ENCODE measurements at places on chromosomes 1 and 21.
A peak's percentile ranks its signal among the peaks of the same experiment; 100 is the strongest.

GRCh38 chr21:37845535-37845934 lies 70.7 kb downstream of the KCNJ6 start:
- no peak for DNase-seq

DNA sequence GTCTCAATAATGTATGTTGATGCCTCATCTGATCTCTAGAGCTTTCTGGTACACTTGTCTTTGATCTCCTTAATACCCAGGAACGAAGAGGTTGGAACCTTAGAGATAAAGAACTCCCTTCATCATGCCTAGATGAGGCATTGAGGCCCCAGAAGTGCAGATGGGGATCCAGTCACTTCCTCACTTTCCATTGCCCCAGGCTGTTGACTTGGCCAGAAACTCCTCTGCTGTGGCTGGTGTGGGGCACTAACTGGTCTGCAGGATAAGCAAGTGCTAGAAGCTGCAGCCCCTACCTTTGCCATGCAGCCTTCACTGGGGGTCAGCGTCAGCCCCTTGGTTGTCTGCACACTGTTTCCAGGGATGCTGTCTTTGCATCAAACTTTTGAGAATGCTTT lies 49.9 kb downstream of the STUM start:
- peak; percentile 31 for DNase-seq

DNA sequence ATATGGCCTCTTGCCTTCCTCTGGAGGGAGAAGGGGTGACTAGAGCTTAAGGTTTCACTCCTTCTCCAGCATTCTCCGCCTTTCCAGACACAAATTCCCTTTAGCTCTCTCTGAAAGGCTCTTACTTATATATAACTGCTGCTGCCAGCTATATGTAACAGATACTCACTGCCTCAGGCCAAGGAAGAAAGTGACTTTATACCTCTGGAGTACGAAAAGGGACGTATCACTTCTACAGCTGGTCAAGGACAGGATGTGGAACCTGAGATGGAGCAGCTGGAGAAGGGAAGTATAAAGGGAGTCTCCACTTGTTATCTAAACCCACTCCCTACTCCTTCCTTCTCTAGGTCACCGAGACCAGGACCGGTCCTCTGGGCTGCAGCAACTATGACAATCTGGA lies 102.4 kb downstream of the BRINP2 start:
- no peak for DNase-seq

DNA sequence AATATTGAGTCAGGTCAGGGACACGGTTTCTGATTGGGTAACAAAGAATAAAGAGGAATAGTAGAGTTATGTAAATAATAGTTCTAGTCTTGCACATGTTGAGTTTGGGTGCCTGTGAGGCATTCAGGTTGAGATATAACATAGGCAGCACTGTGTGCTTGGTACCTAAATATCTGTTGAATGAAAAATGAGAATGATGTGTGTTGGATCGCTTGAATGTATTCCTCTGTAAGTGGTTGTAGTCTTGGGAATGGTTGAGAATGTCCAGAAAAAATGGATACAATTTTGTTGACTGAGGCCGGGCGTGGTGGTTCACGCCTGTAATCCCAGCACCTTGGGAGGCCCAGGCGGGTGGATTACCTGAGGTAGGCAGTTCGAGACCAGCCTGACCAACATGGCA lies 116.3 kb upstream of the HNRNPU start:
- DNase-seq = no peak

GRCh38 chr1:215132156-215132555 lies 49.6 kb downstream of the KCNK2 start:
- DNase-seq = peak; percentile 7

DNA sequence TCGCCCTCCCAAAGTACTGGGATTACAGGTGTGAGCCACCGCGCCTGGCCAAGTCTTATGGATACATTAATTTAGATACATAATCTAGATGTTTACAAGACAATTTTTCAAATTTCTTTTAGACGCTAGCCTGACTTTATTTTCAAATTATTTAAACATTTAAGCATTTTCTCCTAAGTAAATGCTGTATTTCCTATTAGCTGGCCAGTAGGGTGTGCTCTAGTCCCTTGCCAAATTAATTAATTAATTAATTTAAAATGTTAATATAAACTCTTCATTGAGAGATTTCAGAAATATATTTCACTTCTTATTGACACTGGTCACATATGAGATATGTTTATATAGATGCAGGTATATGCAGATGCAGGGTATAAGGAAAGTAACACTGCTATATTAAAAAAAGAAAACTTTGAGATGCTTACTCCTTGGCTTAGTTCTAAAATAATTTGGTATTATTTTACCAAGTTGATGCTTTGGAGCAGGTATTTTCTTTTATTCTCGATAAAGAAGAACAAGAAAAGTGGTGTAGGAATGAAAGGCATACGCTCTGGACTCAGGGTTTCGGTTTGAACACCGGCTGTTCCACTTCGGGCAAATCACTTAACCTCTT lies 5.2 kb upstream of the ERRFI1 start:
- peak; percentile 70 for DNase-seq

DNA sequence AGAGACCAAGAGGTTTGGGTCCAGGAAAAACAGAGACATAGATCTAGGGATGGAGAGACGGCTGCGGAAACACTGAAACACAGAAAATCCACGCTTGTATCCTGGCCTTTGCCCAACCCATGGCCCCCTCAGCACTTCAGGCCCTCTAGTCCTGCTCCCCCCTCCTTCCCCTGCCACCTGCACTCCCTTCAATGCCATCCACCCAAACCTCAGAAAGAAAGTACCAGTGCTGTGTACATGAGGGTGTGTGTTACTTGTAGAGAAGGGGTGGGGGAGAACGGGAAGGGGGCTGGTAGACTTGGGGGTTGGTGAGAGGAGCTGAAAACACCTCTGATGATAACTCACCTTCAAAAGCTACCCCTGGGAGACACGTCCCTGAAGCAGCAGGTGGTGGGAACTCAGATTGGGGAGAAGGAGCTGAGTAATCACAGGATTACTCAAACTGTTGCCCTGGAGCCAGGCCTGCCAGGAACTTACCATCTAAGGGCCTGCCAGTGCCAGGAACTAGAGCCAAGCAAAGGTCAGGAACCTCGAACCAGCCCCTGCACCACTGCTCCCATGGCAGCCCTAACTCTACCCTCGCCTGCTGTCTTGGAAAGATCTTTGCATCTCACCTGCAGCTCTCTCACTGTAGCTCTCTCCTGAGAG lies 11.5 kb downstream of the RORC start:
- DNase-seq = no peak

- DNase-seq = no peak
Measured at GRCh38 chr21:17616831-17617230, 4.1 kb upstream of the BTG3 start.

GRCh38 chr1:23646091-23646490 lies 45.5 kb upstream of the RPL11 start:
- no peak for DNase-seq

DNA sequence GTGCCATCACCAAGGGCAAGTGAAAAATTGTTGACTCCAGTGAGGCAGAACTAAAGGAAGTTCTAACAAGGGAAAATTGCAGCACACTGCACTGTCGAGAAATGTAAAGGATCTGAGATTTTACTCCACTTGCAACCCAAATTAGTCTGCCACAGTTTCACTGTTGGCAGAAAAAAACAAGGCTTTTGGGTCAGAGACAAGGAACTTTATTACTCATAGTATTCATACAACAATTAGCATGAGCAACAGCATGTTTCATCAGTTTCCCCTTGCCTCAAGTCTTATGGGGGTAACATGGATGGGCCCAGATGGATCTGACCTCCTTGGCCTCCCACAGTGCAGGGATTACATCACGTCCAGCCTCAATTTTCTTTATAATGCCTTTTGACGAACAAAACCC lies 125.3 kb downstream of the LTN1 start:
- DNase-seq = peak; percentile 46

DNA sequence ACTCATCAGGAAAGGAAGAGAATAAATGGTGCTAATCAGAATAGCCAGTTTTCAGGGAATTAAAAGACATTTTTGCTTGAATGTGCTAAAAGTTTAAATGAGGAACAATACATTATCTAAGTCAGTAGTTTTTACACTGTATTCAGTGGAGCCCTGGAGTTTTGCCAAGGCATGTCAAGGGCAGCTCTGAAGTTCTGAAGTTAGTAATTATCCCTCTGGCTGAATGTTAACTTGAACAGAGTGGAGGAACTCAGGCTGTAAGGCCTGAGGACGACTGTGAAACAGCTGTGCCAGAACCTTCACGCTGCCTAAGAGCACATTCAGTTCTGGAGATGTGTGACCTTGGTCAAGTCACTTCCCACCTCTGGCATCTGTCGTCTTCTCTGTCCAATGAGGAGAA lies 68.1 kb downstream of the EDEM3 start:
- DNase-seq = no peak

DNA sequence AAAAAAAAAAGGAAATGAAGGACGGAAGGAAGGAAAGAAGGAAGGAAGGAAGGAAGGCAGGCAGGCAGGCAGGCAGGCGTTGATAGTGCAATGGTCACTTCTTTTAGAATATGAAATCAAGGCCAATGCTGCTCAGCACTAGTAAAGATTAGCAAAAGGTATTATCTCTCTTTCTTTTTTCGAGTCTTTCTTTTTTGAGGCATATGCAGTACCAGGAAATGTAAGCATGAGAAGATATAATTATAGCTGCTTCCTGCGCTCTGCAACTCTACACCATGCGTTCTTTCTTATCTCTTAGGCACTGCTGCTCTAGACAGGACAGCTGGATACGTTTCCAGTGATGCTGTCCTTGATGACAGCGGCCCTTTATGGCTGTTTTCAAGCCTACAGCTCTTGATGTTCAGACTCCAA lies 1512.5 kb upstream of the B3GALT2 start:
- DNase-seq = no peak

DNA sequence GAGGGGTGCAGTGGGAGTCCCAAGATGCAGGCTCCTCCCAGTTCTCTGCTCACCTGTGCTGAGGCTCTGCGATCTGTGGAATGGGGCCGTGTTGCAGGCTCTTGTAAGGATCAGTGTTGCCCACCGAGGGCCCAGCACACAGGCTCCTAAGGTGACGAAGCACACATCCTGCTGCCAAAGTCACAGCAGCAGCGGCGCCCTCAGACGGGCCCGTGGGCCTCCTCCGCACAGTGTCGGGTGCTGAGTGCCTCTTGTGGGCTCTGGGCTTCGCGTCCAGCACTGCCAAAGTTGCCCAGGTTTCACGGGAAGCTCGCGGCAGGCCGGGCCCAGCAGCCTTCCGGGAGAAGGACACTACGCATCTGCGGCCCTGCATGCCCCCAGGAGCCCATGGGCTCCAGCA lies 72.1 kb upstream of the ABCG1 start:
- no peak for DNase-seq

DNA sequence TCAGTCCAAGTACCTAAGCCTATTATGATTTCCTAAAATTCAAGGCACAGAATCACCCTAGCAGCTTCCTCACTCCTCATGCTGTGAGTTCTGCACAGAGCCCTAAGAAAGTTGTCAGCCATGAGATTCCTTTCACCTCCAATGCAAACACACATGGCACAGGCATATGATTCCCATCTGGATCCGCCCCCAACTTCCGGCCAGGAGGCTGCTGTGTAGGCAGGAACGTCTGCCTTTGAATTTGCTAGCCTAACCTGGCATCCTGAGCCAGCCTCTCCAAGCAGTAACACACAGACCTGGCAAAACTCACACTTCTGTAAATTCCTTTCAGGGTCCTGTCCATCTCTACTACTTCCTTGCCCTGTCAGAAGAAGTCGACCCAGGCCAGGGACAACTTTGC lies 521.1 kb upstream of the BEND5 start:
- DNase-seq = no peak

- no peak for DNase-seq
Measured at GRCh38 chr1:245365095-245366020, 210.6 kb downstream of the KIF26B start.

GRCh38 chr1:119767486-119767885 lies 1.2 kb downstream of the HMGCS2 start:
- no peak for DNase-seq

DNA sequence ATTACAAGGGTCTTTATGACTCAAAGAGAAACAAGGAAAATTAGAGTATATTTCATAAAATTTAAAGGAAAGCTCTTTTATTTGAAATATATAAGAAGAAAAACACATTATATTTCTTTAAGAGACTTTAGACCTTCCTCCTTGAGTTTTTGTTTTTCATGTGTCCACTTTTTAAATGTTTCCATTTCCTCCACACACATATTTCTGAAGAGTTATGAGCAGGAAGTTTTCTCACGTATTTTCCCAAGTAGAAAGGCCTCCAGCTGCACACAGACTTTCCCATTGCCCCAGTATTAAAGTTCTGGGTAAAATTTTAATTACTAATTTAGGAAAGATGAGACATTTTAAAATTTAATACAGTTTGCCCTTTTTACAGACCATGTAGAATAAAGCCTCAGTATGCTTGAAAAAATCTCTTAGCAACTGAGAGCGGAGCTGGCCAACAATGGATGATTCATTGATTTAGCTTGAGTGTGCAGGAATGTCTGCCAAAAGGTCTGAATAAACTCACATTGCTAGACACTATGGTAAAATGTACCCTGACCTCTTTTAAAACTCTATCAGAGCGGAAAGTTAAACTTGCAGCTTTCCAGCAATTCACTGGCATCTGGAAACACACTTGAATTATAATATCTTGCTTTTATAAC lies 57.9 kb downstream of the DDAH1 start:
- DNase-seq = peak; percentile 89

DNA sequence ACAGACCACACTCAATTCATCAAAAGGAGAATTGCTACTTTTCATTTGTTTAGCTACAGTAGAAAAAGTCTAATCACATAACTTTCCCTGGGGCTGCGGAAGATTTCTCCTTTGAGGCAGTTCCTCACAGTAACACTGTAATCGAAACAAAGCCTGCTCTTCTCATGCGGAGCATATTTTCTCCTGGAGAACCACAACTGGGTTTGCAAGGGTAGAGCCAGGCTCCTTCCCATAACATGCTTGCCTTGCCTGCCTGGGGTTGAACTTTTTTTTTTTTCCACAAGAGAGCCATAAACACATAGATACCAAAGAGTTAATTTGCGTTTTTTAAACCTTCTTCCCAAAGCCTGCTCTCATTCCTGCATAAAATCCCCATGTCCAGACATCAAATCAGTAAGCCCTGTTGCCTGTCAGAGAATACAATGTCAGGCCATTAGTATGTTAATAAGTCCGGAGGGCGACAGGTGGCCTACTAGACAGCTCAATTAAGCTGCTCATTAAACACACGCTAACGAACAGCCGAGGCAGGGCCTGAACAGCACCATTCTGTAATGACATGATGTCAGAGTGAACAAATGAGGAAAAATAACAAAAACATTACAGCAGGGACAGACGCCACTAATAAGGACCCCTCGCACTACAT lies 107.1 kb upstream of the OLIG2 start:
- no peak for DNase-seq

- no peak for DNase-seq
Measured at GRCh38 chr1:59500950-59501742, 204.3 kb downstream of the FGGY start.

- DNase-seq = no peak
Measured at GRCh38 chr1:38194472-38194871, 147.9 kb upstream of the POU3F1 start.

DNA sequence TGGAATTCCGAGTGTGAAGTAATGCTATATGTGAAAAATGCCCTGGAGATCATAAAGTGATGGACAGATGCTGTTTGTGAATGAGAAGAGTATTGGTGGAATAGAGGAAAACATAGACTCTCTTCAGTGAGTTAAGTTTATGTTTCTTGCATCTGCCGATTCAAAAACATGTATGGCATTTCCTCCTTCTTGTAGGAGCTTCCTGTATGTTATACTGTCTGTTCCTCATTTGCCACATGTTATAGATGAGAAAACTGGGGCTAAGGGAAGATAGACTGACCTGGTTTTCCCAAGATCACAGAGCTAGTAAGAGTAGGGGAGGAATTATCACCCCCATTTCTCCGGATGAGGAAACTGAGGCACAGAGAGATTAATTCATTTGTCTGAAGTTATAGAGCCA lies 41.1 kb upstream of the IL20 start:
- DNase-seq = no peak
